Myocyte (in vitro differentiated cells): ENCODE measurements at places on chromosomes 7 and 10.

DNA sequence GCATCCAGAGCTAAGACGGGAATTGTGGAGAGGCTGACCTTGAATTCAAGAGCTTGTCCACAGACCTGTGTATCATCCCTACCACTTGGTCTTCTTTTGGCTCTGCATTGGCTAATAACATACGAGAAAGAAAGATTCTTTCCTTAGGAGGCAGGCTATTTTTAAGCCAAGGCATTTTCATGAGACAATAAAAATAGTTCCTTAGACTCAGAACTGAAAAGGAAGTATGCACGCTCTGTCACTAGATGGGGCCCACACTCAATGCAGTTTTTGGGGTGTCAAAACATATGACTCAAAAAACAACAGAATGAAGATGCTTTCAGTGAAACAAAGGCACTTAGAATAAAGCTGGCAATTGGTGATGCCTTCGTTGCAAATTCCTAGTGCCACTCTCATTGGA is 265.9 kb upstream of the DGKB start:
- peak; percentile 27 for DNase-seq

- DNase-seq: no peak
These were observed 1.8 kb downstream of the C10orf95 start for GRCh38 chr10:102449321-102450123.

DNA sequence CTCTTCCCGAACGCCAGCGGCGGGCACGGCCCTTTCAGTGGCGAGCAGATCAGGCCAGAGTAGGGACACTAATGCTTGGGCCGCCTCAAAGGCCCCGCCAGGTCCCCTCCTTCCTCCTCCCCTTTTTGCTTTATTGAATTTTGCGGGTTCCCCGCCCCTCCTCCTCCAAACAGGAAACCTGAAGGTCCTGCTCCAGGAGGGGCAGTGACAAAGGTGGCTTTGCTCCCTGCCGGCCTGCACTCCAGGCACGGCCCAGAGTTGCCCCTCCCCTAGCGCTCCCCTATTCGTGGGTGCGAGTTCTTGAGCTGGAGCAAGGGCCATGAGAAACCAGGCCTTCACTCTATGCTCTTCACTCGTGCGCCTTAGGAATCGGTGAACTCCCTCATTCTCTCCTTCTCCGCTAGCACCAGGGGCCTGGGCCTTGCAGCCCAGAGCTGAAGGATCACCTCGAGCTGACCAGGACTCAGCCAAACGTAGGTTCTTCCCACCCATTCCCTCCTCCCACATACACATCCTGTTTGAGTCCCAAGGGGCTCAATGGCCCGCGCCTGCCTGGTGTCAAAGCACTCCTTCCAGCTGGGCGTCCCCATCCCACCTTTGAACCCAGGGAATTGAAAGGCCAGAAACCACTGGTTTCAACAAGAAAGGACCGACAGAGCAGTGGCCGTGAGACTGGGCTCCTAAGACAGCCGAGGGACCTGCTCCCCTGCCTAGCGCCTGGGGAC is 619 bp upstream of the HOXA6 start:
- DNase-seq: no peak

- DNase-seq: peak; percentile 46
These were observed 45.9 kb downstream of the ZNF503 start for GRCh38 chr10:75355706-75356105.

DNA sequence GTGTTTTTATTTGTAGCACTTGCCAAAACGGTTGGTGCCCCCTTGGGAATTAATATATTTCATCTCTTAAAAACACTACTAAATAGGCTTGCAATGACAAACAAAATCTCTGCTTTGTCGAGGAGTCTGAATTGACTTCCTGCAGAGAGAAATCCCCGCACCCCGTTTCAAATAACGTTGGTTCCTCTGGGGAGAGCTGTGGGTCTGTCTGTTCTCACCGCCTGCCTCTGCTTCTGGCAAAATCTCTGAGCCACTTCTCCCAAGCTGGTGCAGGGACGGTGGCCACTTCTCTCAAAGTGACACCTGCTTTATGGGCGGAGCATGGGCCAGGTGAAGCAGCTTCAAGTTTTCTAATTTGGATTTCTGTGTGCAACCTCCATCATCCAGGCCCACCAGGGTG is 186.3 kb upstream of the ADARB2 start:
- no peak for DNase-seq

- DNase-seq: no peak
These were observed 312.4 kb upstream of the CACNA2D1 start for GRCh38 chr7:82755705-82756551.

- DNase-seq: no peak
These were observed 716.6 kb upstream of the GALNT17 start for GRCh38 chr7:70415179-70415972.

DNA sequence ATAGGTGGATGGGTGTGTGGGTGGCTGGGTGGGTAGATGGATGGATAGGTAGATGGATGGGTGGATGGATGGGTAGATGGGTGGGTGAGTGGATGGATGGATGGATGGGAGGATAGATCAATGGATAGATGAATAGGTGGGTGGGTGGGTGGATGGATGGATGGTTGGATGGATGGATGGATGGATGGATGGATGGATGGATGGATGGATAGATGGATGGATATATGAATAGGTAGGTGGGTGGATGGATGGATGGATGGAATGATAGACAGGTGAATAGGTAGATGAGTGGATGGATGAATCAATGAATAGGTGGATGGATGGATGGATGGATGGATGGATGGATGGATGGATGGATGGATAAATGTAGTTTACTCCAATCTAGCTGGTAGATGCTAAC is 52.7 kb downstream of the FRMPD2 start:
- DNase-seq: no peak
